ENCODE measurements at places on chromosomes 13 and 19. TPM values are rescaled to one million over a fixed set of nuclear protein-coding genes. Genes with fewer than 3 reads are reported as not detected.

DNA sequence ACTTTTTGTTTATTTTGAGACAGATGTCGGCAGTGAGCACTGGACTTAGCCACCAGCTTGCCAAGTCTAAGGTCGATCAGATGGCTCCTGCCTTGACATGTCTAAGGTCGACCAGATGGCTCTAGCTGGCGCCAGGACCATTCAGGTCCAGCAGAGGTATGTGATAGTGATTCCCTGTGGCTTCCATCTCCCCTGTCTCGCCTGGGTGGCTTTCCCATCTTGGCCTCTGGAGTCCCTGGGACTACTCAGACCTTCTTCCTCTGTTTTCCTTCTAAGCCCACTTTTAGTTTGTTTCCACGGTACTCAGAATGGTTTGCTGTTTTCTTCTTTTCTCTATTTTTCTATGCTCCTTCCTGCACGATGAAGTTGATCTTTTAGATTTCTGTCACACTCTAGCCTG, 1435.7 kb downstream of the UQCRFS1 start:
- peaks cover 8% of the 10 kb centered on the region for H3K36me3 ChIP-seq
- no peak overlapping the region for H3K27ac ChIP-seq
- H3K4me3 ChIP-seq: no peak overlapping the region
- H3K27me3 ChIP-seq: no peaks in the 10 kb centered on the region
- no peaks in the 10 kb centered on the region for H3K4me1 ChIP-seq

- no peaks in the 10 kb centered on the region for H3K27me3 ChIP-seq
- no peak overlapping the region for H3K4me3 ChIP-seq
- H3K27ac ChIP-seq: no peak overlapping the region
- H3K4me1 ChIP-seq: no peaks in the 10 kb centered on the region
Measured at GRCh38 chr13:23074075-23074828, 106.5 kb upstream of the SGCG start.

- no peak overlapping the region for H3K4me3 ChIP-seq
- no peaks in the 10 kb centered on the region for H3K27me3 ChIP-seq
- H3K27ac ChIP-seq: no peak overlapping the region
- no peaks in the 10 kb centered on the region for H3K4me1 ChIP-seq
Measured at GRCh38 chr19:46142294-46142693, 5.7 kb upstream of the IGFL2 start.

DNA sequence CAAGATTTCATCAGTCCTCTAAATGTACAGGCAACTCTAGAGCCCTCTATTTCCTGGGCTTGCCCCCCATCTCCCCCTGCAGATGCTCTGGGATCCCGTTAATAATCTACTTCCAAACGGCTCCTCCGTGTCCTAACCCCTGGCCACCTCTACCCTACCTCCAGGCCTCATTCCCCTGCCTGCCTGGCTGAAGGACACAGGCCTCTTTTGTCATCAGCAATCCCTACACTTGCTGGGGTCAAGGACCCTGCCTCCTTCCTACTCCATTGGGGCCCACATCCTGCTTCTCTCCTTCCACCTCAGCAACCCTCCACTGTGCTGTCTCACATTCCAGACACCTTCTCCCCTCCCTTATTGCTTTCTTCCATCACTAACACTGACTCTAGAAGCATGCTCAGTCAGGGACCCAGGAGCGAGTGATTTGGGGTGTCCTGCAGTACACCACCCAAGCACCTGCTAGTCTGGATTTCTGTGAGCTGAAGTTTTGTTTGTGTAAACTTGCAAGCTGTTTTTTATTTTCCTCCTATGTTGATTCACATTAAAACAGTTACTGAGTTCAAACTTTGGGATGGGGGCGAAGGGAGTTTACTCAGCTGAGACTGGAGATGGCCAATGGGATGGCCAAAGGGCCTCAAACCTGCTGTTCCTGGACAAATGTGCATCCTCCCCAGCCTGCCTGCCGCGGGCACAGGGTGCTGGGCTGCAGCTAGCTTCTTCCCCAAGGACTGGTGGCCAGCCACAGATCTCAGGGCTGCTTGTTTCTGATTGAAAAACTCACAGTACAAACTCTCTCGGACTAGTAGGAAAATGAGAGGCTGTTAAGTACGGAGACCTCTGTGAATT, 314.7 kb downstream of the FOXO1 start:
- no peak overlapping the region for H3K27ac ChIP-seq
- DNase-seq: no peak
- no peaks in the 10 kb centered on the region for H3K4me1 ChIP-seq
- no peaks in the 10 kb centered on the region for H3K27me3 ChIP-seq
- H3K4me3 ChIP-seq: no peak overlapping the region

DNA sequence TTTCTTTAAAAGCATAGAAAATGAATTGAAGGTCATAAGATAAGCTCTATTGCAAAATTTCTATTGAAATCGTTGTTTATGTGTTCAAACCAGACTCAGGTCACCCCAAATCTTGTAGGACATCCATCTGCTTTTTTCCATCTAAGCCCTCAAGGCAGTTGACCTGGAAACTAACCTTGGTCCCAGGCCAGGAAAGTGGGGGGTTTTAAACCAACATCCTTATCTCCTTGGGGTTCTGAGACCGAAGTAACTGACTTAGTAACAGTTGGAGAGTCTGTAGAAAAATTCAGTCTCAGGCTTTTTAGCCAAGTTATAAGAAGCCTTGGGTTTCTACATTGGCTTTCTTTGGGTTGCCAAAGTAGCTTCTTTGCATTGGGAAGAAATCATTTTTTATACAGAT, 23.4 kb downstream of the ZNF507 start:
- H3K27ac ChIP-seq: no peak overlapping the region
- H3K4me1 ChIP-seq: peaks cover 5% of the 10 kb centered on the region
- H3K4me3 ChIP-seq: no peak overlapping the region
- DNase-seq: no peak

The FUT6 gene
- polyA plus RNA-seq: not detected

DNA sequence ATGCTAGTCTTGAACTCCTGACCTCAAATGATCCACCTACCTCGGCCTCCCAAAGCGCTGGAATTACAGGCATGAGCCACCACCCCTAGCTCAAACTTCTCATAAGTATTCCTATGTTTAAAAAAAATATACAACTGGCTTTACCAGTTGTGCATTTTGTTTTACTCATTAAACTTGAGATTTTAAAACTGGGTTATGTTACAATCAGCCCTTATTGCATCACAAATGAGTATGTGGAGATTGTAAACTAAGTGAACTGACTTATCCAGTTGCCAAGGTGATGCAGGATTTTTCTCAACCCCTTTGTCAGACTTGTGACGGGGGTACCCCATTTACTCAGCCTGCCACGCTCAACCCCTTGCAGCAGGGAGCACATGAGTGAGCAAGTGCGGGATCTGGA, 14.4 kb upstream of the GTF2F2 start:
- H3K27me3 ChIP-seq: no peaks in the 10 kb centered on the region
- DNase-seq: no peak
- no peak overlapping the region for H3K27ac ChIP-seq

DNA sequence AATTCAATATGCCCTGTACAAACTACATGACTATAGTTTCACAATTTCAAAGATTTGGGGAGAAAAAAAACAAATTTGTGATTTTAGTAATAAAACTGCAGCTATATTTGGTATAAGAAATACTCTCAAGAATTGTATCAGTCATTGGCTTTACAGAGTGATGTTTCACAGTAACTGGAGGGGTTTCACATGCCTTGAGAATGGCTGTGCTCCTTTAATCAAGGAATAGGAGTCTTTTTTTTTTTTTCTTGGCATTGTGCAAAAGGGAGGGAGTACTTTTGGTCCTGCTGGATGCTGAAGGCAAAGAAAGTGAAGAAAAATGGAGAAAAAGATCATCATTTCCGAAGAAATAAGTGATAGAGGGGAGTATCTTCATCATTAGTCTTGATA, 6.8 kb downstream of the ZNF507 start:
- H3K4me1 ChIP-seq: peaks cover 28% of the 10 kb centered on the region
- H3K36me3 ChIP-seq: peaks cover 20% of the 10 kb centered on the region
- H3K27ac ChIP-seq: no peak overlapping the region
- no peak for DNase-seq
- no peak overlapping the region for H3K4me3 ChIP-seq

The SH2D3A gene
- 35.2 TPM for polyA plus RNA-seq

DNA sequence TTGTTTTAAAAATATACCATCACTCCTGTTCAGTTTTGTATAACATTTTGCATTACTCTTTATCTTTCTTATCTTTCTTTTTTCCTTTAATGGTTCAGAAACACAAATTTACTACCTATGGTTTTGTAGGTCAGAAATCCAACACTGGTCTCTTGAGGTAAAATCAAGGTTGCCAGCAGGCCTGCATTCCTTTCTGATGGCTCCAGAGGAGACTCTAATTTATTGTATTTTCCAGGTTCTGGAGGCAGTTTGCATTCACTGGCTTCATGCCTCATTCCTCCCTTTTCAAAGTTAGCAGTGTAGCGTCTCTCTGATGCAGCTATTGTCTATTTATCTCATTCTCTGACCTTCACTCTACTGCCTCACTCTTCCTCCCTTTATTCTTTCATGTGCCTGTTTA, 767.4 kb downstream of the SLITRK6 start:
- H3K4me3 ChIP-seq: no peak overlapping the region
- H3K36me3 ChIP-seq: no peaks in the 10 kb centered on the region
- H3K4me1 ChIP-seq: no peaks in the 10 kb centered on the region
- DNase-seq: no peak
- no peaks in the 10 kb centered on the region for H3K27me3 ChIP-seq

The LRG1 gene
- polyA plus RNA-seq: not detected

DNA sequence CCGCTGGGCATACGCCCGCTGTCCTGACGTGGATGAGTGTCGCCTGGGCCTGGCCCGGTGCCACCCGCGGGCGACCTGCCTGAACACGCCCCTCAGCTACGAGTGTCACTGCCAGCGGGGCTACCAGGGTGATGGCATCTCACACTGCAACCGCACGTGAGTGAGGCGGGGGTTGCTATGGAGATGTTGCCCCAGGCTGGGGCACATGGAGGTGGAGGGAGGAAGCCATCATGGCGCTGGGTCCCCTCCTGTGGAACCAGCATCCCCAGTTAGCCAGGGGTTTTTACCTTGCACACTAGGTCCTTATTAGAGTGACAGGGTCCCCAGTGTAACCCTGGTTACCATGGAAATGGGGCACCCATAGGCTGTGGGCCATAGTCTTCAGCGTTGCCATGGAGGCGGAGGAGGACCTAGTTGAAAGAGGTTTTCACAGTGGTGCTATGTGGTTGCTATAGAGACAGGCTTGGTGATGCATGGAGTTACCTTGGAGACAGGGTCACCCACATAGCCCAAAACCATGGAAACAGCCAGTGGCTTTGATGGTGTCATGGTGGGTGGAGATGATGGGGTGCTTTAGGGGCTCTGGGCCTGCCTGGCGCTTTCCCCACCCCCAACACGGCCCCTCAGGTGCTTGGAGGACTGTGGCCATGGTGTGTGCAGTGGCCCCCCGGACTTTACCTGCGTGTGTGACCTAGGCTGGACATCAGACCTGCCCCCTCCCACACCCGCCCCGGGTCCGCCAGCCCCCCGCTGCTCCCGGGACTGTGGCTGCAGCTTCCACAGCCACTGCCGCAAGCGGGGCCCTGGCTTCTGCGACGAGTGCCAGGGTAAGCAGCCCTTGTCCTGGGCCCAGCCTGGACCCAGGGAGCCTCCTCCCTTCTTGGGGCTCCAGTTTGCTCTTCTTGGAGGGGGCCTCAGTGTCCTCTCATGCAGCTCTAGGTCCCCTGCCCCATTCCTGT, 27.1 kb downstream of the MEGF8 start:
- H3K36me3 ChIP-seq: no peaks in the 10 kb centered on the region
- no peaks in the 10 kb centered on the region for H3K27me3 ChIP-seq
- DNase-seq: no peak
- no peak overlapping the region for H3K4me3 ChIP-seq

The KIR3DL2 gene
- polyA plus RNA-seq: 1.5 TPM

The AMH gene
- polyA plus RNA-seq: not detected

DNA sequence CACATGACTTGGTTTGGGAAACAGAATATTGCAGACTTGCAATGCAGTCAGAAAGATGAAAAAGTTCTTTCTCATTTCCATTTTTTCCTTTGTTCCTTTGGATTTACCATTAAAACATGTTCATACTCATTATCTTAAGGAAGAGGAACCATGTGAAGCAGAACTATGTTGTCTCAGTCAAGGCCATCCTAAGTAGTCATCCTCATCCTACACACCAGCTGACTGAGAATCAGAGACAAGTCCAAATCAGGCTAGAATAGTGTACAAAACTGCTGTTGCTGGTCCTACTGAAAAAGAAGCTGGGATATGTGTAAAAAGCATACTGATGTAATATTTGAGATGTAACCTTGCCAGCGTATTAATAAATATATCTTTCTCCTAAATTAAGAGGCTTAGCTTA, 433.4 kb downstream of the SLITRK5 start:
- H3K4me1 ChIP-seq: no peaks in the 10 kb centered on the region
- H3K27me3 ChIP-seq: no peaks in the 10 kb centered on the region
- H3K27ac ChIP-seq: no peak overlapping the region
- no peak for DNase-seq
- H3K36me3 ChIP-seq: no peaks in the 10 kb centered on the region

GRCh38 chr19:38547421-38547820, 70.3 kb downstream of the MAP4K1 start:
- no peak overlapping the region for H3K4me3 ChIP-seq
- H3K27ac ChIP-seq: no peak overlapping the region
- H3K4me1 ChIP-seq: peaks cover 14% of the 10 kb centered on the region
- H3K27me3 ChIP-seq: no peaks in the 10 kb centered on the region
- H3K36me3 ChIP-seq: no peaks in the 10 kb centered on the region
- DNase-seq: no peak

The FGF22 gene
- not detected for polyA plus RNA-seq

The ZNF471 gene
- polyA plus RNA-seq: 1.1 TPM

DNA sequence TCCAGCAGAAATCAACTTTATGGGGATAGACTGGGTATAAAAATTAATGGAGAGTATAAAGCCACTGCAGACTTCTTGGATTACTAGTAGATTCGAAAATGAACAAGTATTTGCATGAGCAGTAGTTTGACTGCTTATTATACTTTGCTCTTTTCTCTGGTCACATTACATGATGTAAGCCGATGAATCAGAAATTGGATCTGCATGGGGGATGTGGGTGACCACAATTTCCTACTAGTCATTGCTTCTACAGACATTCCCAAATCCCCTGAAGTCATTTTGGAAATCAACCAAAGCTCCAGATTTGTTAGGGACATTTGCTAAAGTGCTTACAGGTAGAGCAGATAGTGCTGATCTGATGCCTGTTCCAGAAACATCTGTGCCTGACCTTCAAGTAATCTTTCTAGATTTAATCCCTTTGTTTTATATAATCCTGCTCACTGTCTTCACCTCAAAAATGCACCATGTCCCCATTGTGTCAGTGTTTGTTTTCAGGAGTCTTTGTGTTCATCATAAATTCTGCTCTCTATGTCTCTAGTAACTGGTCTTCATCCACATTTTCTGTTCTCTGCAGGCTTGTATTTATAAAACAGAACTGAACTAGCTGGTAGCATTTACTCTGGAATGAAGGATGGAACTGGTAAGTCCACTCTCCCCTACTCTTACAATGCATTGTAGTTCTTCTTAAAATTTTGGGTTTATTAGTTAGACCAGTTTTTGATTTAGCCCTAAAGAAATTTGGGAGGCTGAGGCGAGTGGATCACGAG, 201.5 kb upstream of the CSNK1A1L start:
- H3K4me1 ChIP-seq: no peaks in the 10 kb centered on the region
- no peak overlapping the region for H3K27ac ChIP-seq
- H3K4me3 ChIP-seq: no peak overlapping the region
- H3K36me3 ChIP-seq: no peaks in the 10 kb centered on the region
- DNase-seq: no peak

All from naive thymus-derived CD4-positive, alpha-beta T cell (primary cell).